Stimulated activated CD4-positive, alpha-beta T cell treated with anti-CD3 and anti-CD28 coated beads, Interleukin-4, amount 100 ng/mL, for 24 hours (primary cell): ENCODE measurements at places on chromosomes 2 and 18.

DNA sequence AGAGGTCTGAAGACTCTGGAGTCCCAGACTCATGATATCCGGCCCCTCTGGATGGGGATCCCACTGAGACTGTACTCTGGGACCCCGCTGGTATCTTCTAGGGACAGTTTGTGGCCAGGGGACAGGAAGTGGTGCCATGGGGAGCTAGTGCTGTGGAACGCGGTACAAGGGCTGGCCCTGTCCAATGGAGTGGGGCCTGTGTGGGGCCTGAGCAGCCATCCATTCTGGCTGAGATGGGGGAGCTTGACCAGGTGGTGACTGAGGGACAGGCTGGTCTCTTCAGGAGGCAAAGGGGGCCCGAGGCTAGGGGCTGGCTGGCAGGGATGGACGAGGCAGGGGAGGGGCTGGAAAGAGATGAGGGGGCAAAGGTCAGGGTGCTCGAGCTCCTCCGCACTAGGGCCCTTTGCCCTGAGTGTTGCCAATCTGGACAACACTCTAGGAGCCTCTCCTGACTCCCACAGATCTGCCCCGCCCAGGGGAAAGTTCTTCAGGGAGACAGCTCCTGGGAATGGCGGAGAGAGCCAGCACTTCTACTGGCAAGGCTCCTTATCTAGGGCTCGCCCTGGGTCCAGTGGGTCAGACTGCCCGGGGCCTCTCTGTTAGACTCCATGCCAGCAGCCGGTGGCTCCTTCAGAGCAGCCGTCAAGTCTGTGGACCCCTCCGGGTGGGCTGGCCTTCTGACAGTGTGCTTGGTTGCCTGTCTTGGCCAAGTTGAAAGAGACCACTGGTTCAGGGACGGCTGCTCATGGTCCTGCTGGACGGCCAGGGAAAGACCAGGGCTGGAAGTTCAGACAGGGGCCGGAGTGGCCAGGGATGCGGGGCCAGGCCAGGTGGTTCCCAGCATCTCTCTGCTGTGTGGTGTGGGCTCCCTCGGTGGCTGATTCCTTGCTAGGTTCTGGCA, 12.3 kb downstream of the MALL start:
- DNase-seq = no peak

- no peak for DNase-seq
These were observed 93.7 kb downstream of the CERKL start for GRCh38 chr2:181563101-181563692.

DNA sequence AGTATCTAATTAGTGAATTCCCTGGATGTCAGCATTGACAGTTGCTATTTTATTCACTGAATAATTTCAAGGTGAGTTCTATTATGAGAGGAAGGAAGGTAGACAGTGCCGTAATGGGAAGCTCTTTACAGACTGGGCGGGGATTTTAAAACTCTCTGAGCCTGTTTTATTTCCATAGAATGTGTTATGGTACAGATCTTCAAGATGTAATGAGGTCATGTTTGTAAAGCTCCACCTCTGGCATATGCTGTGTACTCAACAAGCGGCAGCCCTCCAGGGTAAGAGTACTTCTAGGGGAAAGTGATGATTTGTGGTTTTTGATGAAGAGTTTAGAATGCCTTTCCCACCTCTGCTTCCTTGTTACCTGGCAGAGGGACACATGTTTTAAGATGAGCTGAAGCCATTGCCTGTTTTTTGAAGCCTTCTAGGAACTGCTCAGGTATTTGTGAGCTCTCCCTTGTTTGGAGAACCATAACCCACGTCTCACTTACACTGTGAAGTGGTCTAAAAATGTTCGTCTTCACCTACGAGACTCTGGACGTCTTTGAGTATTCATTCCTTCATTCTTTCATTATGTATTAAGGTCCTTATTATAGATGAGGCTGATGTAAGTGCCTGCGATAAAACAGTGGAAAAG, 251.2 kb downstream of the PTGR3 start:
- no peak for DNase-seq

DNA sequence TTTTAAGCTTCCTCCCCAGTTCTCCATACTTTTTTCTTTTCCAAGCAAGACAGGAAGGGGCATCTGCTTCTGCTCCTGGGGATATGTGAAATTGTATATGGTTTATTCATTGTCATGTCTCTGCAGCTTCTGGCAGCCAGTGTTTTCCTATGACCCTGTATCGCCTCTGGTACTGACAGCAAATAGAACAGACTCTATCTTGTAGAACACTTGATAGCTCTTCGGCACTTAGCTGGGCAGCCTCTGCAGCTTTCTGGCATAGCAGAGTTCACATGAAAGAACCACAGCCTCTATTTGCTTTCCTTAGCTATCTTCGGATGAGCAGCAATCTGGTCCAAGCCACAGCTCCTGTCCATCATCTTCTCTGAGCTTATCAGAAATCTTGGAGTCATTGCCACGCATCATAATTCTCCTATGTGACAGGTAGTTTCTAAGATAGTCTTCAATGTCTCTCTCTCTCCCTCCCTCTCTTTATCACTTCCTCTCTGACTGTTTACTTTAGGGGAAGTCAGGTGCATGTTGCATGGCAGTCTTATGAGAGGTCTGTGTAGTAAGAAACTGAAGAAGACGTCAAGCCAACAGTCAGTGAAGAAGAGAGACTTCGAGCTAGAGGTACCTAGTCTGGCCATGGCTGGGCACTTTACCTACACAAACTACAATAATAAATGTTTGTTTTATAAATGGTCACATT, 627.7 kb upstream of the CDH2 start:
- no peak for DNase-seq

- no peak for DNase-seq
These were observed 390.7 kb downstream of the METTL4 start for GRCh38 chr18:2180586-2180985.

- DNase-seq = no peak
These were observed 51.5 kb upstream of the FAHD2A start for GRCh38 chr2:95350774-95351597.

DNA sequence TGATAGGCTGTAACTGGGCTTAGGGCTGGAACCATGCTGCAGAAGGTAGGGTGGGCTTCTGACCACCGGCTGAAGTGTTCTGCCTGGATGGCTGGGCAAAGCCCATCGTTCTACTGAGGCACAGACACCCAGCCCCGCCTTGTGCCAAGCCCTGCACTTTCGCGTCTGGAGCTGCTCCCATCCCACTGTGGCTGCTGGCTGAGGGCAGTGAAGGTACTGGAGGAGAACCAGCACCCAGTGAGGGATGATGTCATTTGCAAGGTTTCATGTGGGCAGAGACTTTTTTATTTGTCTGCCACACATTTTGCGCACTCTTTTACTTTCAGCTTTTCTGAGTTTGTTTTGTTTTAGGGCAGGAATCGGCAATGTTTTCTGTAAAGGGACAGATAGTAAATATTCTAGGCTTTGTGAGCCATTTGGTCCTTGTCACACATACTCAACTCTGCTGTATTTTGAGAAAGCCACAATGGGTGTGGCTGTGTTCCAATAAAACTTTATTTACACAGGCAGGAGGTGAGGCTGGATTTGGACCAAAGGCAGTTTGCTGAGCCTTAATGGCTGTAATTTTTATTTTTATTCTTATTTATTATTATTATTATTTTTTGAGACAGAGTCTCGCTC, 85.6 kb downstream of the ASB1 start:
- DNase-seq = no peak

GRCh38 chr2:106175086-106175850, 18.8 kb downstream of the UXS1 start:
- no peak for DNase-seq

DNA sequence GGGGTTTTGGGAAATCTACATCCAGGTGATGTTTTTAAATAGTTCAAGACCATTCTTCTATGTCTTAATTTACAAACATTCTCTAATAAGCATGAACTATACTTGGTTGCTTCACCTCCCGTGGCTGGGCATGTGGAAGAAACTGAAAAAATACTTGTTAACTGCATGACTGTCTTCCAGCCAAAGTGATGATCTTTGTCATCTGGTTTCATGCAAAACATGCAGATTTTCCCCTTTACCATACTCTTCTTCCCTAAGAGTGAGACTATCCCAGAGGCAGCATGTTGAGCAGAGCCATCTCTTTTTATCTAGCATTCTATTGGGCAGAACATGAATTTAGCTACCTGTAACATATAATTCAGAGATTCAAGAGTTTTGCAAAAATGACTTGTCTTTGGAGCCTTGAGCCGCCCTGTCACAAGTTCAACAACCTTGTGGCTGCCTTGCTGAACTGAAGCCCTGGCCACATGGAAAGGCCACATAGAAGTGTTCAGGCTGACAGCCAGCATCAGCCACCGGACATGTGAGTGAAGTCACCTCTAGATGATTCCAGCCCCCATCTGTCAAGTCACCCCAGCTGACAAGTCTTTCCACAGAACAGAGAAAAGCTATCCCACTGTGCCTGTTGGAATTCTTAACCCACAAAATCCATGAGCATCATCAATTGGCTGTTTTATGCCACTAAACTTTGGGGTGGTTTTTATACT, 142.8 kb downstream of the ANKRD44 start:
- DNase-seq = no peak

DNA sequence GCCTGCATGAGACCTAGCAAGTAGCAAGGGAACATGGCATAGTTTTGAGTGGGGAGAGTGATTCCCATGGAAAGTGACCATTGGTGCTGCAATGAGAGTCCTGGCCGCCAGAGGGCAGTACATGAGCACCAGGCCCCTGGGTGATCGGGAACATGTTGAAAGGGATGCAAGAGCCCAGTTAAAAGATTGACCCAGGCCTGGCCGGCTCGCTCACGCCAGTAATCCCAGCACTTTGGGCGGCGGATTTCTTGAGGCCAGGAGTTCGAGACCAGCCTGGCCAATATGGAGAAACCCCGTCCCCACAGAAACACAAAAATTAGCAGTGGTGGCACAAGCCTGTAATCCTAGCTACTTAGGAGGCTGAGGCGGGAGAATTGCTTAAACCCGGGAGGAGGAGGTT, 22.2 kb downstream of the FAP start:
- peak; percentile 65 for DNase-seq

DNA sequence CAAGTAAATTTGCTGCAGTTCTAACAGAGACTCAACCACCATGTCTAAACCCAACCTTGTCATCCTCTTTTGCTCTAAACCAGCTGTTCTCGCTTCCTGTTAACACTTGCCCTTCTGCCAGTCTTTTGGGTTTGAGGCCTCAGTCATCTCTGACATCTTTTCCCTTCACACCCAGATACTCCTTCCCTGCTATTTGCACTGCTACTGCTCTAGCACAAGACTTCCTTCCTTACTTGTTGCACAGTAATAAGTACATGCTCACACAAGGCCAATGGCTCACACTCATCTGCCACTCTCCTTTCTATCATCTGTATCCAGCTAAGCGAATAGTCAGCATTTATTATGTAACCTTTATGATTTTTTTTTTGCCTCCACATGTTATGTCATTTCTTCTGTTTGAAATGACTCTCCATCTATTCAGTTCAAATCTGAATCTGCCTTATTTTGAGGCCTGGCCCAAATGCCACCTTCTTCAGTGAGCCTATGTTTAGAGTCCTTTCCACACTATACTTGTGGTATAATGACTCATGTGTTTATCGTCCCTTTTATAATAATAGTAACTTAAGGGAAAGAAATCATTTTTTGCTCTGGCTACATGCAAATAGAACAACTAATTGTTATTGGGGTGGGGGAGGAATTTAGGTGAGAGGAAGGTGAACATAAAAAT, 22.5 kb upstream of the CDKL4 start:
- DNase-seq = no peak

GRCh38 chr2:209808521-209808920, 36.9 kb downstream of the UNC80 start:
- DNase-seq = no peak
